ENCODE measurements at places on chromosomes 5 and 9.

GRCh38 chr5:96936431-96937320 lies 796 bp downstream of the LNPEP start:
- DNase-seq, result peak; percentile 43

GRCh38 chr5:169300468-169301385 lies at the start of gene SLIT3:
TSS of gene SLIT3 (minus strand) at chr5:169301139. CDS start at chr5:169300709, 430 bp downstream.
- DNase-seq, result no peak

DNA sequence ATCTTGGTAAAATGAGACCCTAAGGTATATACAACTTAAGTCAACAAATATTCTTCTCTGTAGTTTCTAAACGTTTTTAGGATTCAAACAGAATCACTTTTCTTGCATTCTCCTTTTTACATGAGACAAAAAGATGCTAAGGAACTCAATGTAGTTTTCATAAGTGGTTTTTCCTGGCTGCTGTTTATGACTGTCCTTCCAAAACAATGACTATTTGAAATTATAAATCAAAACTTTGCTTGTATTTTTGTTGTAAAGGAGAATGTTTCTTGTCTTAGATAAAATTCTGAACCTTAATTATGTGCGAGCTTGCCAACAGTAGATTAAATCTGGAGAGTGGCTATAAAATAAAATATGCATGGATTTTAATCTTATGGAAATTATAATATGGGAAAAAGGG lies 53.8 kb downstream of the GRIN3A start:
- DNase-seq, result no peak

GRCh38 chr5:71891856-71892255 lies 172.8 kb downstream of the CARTPT start:
- peak; percentile 69 for DNase-seq

DNA sequence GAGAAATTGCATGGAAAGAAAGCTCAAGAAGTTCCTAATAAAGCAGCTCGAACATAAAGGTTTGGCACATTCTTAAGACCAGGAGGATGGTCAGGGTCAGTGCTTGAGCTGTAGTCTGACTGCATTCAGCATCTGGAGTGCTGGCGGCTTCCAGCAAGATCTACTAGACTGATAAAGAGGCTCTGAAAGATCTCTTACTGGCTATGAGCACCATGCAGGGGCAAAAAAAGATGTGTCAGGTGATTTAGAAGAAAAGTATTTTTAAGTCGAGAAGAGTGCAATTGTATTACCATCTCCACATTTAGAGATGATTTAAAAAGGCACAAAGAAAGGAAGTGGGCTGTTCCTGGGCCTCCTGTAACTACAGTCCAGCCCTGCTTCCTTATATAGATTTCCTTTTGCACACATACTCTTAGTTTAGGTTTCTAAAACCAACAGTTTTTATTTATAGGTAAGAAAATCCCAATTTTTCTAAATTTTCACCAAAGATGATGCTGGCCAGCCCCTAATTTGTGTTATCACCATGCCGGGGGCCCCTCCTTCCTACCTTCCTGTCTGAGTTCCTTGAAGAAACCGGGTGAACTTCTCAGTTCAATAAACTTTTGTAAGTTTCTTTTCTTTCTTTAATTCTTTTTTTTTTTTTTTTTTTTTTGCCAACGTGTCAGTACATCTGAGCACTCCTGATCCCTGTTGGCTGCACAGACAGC lies 65.9 kb upstream of the PLPP1 start:
- peak; percentile 26 for DNase-seq

DNA sequence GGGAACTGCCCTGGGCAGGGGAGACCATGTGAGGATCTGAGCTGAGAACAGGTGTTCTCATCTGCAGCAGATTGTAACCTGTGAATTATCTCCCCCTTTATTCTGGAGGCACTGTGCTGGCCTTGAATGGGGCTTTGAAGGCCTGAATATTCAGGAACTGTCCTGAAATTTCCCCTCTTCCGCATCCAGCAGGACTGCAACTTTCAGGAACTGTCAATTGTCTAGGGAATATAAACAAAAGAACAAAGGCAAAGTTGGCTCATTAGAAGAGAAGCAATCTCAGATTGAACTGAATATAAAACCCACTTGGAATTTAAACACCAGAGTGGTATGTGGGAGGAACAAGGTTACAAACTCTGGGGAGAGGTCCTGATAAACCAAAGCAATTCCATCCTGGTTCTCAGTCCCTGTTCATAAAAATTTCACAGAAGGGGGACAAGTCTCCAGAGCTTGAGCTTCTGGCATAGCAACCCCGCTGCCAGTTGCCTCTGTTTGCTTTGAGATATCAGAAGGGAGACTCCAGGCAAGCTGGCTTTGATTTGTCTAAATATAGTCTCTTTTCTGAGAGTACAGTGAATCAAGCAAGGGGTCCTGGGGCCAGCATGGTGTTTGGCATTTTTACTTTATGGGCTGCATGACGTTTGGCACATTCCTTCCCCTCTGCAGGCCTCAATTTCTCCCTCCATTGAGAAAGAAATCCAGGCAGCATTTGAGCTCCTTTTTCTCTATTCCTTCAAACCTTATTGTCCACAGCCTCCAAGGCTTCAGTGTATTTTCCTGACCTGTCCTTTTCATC lies 47.5 kb downstream of the ADRB2 start:
- no peak for DNase-seq

DNA sequence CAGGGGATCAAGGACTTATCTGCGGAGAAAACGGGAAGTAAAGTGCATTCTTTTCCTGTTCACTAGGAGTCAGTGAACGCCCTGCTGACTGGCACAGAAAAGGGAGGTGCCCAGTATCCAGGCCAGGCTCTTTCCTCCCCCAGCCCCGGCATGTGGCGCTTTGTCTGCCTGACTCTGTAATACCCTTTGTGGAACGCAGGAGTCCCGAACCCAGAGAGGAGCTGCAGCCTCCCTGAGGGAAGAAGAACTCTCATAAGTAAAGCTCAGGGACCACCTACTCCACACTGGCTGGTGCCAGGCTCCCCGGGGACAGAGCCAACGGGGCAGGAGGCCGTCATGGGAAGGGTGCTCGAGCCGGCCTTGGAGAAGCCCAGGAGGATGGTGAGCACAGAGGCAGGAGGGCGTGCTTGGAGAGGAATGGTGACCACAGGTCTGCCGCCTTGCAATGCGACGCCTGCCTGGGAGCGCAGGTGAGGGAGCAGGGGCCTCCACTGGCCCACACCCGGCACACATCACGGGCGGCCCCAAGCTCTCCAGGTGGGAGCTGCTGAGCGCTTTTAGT lies 31.5 kb downstream of the VAV2 start:
- no peak for DNase-seq

- no peak for DNase-seq
These were observed 58.8 kb upstream of the MINAR2 start for GRCh38 chr5:129689045-129689444.

DNA sequence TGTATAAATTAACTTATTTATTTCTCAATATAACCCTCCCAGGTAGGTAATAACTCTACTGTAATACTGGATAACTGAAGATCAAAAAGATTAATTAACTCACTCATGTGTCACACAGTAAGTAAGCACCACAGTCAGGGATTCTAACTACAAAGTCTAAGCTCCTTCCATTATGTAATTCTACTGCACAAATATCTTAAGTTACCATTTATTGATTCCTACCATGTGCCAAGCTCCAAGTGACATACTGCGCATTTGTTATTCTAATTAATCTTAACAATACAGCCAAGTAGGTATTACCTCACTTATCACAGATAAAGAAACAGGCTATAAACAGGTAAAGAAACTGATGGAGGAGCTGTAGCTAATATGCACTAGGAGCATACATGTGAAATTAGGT lies 58.3 kb downstream of the RANBP6 start:
- no peak for DNase-seq

DNA sequence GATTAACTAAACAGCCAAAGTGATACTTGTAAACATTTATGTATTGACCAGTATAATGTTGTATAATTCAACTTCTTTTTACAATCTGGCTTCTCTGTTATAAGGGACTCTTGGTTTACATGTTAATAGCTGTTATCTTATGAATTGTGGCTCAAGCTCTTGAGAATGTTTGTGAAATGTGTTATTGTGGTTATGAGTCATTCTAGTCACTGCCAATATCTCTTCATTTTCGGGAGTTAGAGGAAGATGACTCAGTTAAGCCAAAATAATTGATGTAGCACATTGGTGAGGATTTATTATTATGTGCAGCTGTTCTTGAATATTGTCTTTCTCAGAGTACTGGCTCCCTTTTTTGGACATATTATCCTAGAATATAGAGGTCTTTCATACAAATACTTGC lies 655.2 kb upstream of the RIOK2 start:
- DNase-seq, result no peak

GRCh38 chr5:149792540-149793255 lies 62.6 kb downstream of the PPARGC1B start:
- DNase-seq, result no peak

DNA sequence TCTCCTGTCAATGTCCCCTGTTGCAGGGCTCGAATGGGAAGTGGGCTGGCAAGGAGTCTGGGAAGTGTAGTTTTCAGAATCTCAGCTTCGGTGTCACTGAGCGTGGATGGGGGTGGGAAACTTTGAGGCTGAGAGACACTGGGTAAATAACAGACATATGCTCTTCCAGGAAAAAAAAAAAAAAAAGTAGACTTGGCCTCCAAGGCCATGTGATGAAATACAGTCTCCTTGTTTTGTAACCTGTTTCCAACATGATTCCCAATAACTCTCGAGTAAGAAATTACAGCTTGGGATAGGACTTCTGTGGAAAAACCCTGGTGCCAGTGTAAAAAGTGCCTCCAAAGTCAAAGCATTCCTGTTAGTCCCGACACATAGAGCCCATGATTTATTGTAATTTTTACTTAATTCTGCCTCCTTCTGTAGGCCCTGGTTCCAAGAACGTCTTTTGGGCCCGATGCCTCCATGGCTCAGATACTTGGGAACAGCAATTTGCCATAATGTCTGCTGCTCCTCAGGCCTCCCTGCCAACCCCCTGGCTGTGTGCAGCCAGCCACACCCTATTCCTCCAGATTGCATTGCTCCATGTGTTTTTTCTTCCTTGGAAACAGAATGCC lies 119.5 kb upstream of the TNC start:
- no peak for DNase-seq

DNA sequence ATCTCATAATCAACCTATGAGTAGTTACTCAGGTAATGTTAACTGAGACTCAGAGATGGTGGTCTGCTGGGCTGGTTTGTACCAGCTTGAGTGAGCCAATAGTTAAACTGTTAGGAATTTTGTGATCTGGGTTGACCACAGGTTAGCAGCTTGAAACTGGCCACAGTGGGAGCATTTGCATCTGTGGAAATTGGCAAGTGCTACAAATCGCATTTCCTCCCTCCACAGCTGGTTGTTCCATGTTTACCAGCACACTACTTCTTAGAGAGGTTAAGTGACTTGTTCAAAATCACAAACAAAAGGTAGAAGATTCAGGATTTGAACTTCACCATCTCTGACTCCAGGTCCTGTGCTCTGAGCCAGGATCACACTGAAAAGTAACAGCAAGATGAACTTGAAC lies 446.9 kb upstream of the CLINT1 start:
- no peak for DNase-seq

- no peak for DNase-seq
These were observed 16.7 kb downstream of the FAM193B start for GRCh38 chr5:177537389-177538361.

GRCh38 chr5:55440188-55440646 lies 94.5 kb downstream of the PLPP1 start:
- DNase-seq, result no peak
